ENCODE measurements at places on chromosomes 13 and 19.

GRCh38 chr19:45280471-45280961 is 29.4 kb downstream of the MARK4 start:
- DNase-seq, result no peak

- DNase-seq, result no peak
These were observed 2613.9 kb upstream of the PCDH20 start for GRCh38 chr13:64029343-64030093.

DNA sequence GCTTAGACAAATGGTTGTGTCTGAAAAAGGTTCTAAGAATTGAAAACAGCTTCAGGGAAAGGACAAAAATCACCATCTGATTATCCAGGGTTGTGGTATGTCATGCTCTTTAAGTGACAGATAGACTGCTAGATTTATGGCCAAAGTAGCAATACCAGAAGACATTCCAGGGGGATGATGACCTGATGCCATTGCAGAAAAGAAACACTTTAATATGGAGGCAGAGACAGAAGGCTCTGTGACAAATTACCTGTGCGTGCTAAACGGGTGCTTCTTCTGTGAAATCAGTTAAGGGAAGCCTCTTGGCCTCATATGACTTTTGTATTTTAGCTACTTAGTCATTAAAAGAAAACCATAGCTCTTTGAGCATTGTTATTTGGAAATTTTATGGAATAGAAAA is 144.3 kb upstream of the RNF113B start:
- DNase-seq, result no peak

- DNase-seq, result no peak
These were observed 49.6 kb downstream of the MRPL57 start for GRCh38 chr13:21225841-21226581.

- no peak for DNase-seq
These were observed 152.4 kb downstream of the DCLK1 start for GRCh38 chr13:35978607-35979316.

Measured in activated effector memory CD4-positive, alpha-beta T cell treated with Interleukin-2 at 50 U/mL for 16 hours (primary cell).